ENCODE measurements at places on chromosomes 1 and 21.
A peak's percentile ranks its signal among the peaks of the same experiment; 100 is the strongest.

GRCh38 chr21:38809198-38809878 is 3.6 kb downstream of the ETS2 start:
- DNase-seq, result no peak

DNA sequence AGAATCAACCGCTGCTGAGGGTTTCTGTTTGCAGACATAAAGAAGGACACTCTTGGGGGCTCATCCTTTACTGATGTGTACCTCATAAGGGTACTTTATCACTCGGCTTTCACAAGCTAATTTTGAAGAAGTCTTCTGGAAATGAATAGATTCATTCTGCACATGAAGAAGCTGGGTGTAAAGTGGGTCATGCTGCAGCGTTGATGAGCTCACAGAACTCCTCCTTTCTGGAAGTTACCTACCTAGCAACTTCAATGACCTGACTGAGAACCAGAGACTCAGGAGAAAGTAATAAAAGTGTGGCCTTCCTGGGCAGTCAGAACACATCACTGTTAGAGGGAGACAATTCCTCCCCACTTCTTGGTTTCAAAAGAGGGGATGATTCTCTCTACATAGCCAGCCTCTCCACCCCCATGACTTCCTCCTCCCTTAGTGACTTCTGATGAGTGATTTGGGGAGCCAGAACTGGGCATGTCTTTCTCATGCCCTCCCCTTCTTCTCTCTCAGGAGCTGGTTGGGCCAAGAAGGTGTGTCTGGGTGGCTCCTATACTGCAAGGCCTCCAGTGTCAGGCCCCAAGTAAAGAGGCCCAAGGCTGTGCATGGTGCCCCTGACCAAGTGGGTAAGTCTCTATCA is 27.0 kb downstream of the PCNX2 start:
- no peak for DNase-seq

- DNase-seq, result no peak
Observed at GRCh38 chr1:16088996-16089395, 15.5 kb upstream of the FAM131C start.

GRCh38 chr1:154819628-154820590 is 50.2 kb downstream of the KCNN3 start:
- peak; percentile 60 for DNase-seq

DNA sequence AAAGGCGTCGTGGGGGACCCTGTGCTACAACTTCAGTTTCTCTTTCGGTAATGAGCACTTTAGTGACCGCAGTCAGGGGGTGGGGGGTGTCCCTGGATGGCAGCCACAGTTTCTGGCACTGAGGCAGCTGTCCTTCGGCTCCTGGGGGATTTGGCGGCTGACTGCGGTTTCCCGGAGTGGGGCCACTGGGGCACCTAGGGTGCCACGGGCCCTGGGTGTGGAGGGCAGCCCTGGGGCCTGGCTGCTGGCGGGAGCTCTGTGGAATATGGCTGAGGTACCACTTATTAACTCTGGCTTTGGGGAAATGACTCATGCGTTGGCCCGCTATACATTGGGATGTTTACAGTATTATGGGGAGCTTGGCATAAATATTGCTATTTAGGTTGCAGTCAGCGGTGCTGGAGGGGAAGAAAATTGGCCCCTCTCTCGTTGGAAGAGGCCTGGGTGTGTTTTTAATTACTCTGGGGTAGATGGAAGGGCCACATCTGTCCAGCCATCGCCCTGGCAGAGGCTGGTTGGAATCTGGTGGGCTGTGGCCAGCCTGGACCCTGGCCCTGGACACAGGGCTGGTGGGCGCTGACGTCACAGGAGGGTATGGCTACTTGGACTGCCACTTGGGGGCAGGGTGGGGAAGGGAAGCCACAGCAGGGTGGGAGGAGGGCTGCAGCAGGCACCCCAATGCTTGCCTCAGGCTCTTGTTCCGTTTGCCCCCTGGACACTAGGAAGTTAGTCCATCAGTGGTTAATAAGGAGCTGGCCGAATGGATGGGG is 2.0 kb downstream of the EPHB2 start:
- no peak for DNase-seq

- no peak for DNase-seq
Observed at GRCh38 chr1:11730429-11730891, 5.5 kb upstream of the AGTRAP start.

DNA sequence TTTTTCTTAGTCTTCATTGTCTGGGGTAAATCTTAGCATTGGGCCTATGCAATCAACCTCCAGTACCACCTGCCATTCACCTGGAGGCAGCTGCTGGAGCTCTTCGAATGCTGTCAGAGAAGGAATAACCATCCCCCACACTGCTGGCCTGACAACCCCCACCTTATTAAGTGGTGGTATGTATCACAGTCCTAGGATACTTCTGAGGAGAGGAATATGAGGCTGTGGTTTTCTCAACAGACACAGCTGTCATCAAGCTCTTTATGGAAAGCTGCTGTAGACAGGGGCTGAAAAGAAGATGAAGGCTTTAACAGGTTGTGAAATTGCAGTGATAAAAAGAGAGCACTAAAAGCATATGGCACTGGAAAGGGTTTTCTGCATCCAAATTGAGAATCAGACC is 61.7 kb downstream of the TSEN15 start:
- DNase-seq, result no peak

GRCh38 chr1:220966881-220967611 is 87.8 kb downstream of the HLX start:
- no peak for DNase-seq

- no peak for DNase-seq
Observed at GRCh38 chr1:53678938-53679825, 59.8 kb downstream of the GLIS1 start.

GRCh38 chr1:29417971-29418370 is 181.6 kb downstream of the PTPRU start:
- DNase-seq, result no peak

DNA sequence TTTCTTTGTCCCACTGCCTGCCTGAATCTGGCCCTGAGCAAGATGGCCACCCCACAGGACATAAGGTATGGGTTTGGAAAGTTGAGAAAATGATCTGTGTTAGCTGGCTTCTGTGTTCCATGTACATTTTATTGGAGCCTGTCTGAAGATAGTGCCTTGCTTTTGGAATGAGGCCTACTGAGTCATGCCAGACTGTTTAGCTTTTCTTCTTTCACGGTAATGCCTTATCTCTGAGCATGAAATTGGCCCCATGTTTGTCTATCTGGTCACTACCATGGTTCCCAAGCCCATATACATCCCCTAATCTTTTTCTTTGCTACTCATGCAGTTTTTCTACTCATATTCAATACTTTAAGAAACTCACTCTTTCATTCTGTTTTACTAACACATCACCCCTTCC is 85.1 kb upstream of the LMO4 start:
- no peak for DNase-seq

DNA sequence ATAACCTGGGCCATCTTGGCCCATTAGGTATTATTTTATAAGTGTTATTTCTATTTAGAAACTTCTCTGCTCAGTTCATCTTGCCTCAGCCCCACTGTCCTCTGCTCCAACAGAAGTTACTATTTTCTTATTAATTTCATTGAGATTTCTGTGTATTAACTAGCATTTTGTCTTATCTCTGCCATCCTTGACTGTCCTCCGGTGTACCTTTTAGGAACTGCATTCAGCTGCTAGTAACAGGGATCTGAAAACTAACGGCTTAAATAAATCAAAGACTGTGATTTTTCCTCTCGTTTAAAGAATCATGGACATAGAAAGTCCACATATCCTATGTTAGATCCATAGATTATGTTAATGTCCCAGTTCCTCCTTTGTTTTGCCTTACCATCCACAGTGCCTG is 382.5 kb downstream of the MATN1 start:
- no peak for DNase-seq

DNA sequence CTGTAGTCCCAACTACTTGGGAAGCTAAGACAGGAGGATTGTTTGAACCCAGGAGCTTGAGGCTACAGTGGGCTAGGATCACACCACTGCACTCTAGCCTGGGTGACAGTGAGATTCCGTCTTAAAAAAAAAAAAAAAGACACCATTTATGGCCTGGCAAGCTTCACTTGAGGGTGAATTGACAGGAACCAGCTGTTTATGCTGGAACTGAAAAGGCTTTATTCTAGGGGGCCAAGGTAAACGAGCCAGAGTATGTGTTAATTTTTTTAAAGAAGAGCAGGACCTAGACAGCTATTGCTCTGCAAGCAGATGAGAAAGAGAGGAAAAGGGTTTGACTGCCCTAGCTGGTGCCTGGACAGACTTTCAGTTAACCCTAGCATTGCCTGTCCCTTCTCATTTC is 37.0 kb downstream of the S100A6 start:
- no peak for DNase-seq

GRCh38 chr1:61580417-61580816 is 144.5 kb downstream of the TM2D1 start:
- no peak for DNase-seq

- DNase-seq, result no peak
Observed at GRCh38 chr1:57235730-57236510, 187.9 kb downstream of the DAB1 start.

- DNase-seq, result no peak
Observed at GRCh38 chr1:109266965-109267364, 16.0 kb downstream of the PSRC1 start.

- no peak for DNase-seq
Observed at GRCh38 chr1:55572878-55573734, 357.9 kb upstream of the USP24 start.

- no peak for DNase-seq
Observed at GRCh38 chr1:115069659-115070308, 19.5 kb downstream of the TSPAN2 start.

- DNase-seq, result peak; percentile 86
Observed at GRCh38 chr21:41121785-41122415, 46.1 kb upstream of the BACE2 start.

Measured in posterior cingulate gyrus (tissue), 11 donors.